ENCODE measurements at places on chromosomes 5 and 9.

DNA sequence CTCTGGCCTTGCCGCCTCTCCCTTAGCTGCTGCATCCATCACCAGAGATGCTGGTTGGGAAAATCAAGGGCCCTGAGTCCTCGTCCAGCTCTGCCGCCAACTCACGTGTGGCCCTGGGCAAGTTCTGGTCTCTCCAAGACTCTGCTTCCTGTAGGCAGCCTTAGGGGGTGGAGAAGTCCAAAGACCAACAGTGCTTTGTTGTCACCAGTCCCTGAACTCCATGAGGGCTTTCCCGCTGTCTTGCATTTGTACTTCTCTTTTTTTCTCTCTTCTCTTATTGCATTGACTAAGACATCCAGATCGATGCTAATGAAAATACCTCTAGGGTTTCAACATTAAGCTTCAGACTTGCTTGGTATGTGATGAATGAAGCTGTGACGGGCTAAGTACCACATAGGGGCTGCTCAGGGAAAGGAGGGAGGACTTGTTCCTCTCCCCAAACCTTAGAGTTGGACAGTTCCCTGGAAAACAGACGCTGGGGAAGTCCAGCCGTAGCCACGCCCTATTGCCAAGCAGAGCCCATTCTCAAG, 63.7 kb upstream of the STXBP1 start:
- DNase-seq: no peak

- DNase-seq: no peak
Observed at GRCh38 chr9:126607731-126608130, 6.0 kb upstream of the LMX1B start.

- DNase-seq: no peak
Observed at GRCh38 chr9:16884373-16884772, 13.9 kb upstream of the BNC2 start.

DNA sequence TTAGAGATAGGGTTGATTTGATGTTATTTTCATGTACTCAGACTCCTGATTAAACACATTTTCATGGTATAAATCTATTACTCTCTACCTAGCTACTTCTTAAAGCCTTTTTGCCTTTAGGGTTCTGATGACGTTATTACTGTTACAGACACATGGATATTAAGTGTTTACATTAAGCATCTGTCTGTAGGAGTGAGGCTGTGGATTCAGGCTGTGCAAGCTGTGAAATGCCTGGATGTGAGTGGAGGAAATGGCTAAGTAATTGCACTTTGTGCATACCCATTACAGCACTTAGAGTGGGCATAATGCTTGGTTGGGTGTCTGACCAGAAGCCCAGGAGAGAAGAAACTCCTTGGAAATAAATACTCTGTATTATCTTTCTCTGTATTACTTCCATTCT, 186.8 kb downstream of the SNX18 start:
- no peak for DNase-seq

DNA sequence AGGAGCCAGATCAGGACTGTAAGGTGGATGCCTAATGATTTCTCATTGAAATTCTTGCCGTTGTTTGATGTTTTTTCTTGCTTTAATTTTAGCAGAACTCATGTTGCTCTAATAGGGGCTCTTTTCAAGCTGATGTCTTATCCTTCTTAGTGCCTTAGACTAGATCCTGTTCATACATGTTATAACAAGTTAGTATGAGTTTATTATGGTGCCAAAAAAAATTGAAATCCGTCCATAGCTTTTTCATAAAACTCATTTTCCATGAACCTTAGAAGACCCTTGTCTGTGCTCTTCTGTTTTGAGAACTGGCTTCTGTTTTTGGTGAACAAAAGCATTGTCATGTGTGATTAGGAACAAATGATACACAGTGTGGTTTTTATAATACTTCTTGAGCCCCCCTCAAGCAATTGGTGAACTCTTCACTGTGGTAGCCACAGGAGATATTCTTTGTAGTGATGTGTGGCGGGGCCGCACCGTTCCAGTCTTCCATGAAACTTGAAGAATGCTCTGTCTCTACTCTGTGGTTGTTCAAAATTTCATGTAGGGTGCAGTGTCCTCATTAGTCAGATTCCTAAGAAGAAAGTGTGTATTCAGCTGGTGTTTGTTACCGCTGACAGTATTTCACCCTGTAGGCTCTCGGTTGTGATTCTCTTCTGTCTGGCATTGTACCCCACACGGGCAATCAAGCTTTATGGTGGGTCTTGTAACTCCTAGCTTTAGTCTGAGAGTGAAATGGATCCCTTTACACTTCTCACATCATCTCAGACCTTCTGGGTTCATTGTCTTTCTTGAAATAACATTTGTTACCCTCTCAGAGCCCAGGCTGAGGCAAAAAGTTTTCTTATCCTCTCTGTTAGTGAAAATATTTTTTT, 10.7 kb downstream of the OTULIN start:
- no peak for DNase-seq

GRCh38 chr9:132370592-132370991, 15.8 kb upstream of the SETX start:
- DNase-seq: no peak

- DNase-seq: no peak
Observed at GRCh38 chr9:110650261-110650660, 18.3 kb upstream of the MUSK start.

GRCh38 chr5:38339446-38339845, 81.1 kb downstream of the EGFLAM start:
- DNase-seq: no peak

GRCh38 chr5:129379406-129379805, 80.7 kb upstream of the ADAMTS19 start:
- no peak for DNase-seq

DNA sequence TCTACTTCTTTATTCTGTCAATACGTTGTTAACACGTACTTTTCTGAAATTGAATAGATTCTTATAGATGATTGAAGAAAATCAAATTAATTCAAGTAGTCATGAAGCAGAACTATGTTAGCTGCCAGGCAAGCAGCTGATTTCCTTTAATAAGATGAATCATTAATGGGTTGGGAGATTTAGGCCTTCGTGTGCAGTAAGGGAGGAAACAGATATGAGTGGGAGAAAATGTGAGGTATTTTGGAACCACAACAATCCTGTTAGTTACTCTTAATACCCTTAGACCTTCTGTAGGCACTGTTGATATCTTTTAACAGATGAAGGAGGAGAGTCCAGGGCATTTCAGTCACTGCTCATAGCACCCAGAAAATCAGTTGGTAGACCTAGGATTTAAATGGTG, 121.0 kb downstream of the AOPEP start:
- DNase-seq: no peak

DNA sequence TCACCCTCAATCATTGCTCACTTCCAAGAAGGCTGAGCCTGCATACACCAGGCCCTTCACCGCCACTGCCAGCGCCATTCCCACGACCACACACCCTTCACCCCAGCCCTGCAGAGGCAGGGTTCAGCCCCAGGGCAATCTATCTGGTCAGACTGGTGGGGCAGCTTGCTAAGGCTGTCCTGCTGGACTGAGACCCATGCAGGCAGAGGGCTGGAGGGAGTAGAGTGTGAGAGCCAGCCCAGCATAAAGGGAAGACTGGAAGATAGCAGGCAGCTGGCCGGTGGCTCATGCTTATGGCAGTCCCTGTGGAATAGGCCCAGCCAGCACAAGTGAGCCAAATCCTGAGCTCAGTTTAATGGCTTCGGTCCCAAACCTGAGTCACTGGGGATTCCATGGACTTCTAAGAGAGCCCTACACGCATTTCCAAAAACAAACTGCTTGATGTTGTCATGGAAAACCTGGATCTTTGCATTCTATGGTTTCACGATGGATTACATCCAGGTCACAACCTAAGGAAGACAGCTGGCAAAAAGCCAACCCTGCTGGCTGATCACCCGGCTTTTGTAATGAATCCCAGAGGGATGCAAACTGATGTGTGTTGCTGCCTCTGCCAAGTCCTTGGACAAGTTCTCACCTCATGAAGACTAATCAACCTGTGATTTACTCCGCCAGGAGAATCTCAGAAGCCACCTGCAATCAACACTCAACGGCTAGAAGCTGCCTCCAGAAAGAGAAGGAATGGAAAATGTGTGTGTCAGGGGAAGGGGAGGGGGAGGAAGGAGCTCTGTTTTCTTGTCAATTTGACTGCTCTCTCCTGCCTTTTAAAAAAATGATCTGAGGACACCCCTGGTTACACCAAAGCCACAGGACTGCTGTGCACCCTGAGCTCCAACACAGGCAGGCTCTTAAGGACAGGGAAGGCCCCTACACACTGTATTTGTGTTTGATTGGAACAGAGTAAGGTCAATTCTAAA, 143.6 kb downstream of the LHFPL2 start:
- no peak for DNase-seq

DNA sequence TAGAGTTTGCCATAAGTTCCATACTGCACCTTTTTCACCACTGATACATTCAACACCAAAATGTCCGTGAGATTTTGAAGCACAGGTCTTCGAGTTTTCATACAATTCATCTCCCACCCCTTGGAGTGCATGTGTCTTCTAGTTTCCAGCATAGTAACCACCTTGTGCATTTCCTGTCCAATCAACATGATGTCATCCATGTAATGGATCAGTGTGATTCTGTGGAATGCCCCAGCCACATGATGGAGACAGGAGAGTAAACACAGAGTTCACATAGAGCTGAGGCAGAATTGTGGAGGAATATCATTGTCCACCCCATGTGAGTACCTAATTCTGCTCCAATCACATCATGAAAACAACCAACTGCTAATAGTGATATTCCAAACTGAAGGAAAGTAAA, 441.5 kb upstream of the CDH6 start:
- DNase-seq: no peak

DNA sequence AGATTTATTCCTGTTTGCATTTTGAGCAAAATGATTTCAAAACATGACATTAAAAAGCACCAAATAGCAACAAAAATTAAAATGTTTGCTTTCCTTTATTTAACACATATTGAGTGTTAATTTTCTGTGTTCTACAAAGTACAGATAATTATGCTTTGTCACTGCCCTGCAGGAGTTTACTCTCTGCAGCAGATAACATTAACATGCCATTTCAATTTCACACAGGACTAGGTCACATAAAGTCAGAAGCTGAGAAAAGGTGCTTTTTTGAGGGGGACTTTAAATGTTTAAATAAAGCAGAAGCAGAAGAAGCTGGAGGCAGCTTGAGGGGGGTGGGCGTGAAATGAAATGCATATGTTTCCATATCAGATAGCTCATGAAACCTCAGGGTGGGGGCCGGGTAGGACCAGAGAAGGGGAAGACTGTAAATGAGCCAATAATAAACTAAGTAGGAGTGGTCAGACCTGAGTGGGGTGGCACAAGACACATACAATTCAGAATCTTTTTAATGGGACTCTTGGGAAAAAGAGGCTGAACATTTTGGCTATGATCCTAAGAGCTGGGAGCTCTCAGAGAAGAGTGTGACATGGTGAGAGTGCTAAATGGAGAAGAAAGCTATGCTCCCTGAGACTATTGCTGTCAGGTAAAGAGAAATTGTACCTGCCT, 387.5 kb downstream of the FAM170A start:
- DNase-seq: no peak

DNA sequence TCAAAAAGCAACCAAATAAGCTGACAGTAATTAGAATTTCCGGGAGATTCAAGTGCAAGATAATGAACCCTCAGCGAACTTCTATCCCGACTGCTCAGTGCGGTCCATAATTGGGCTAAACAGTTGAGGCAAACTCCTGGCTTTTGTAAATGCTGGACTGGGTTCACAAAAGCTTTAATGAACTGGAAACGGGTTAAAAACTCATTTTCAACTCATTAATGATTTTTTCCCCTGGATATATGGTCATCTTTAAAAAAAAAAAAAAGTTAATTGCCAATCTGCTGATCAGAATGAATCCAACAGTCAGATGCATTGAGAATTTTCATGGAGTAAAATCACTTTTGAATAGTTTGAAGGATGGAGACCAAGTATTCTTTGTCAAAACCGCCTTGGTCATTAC, 79.5 kb upstream of the WWC1 start:
- no peak for DNase-seq

- no peak for DNase-seq
Observed at GRCh38 chr5:27472000-27472763, 433.8 kb upstream of the CDH9 start.

DNA sequence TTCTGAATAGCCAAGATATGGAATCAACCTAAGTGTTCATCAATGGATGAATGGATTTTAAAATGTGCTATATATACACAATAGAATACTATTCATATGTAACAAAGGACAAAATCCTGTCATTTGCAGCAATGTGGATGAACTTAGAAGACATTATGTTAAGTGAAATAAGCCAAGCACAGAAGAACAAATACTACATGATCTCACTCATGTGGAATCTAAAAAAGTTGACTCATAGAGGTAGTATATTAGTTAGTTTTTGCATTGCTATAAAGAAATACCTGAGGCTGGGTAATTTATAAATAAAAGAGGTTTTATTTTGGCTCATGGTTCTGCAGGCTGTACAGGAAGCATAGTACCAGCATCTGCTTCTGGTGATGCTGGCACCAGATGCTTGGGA, 8.1 kb downstream of the CATSPER3 start:
- DNase-seq: no peak

DNA sequence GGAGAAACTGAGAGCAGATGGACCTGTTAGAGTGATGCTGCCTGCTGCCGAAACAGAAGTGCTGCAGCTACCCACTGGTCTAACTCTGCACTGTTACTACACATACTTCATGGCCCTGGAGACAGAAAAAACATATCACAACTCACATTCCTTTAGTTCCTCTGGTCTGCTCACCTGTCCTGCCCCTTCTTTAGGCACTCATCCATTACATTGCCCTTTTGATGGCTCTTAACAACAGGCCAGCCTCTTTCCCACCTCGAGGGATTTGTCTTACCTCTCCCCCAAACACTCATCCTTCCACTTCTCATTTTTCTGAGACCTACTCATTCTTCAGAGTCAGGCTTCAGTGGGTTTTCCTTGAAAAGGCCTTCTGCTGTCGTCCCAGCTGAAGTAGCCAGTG, 49.2 kb downstream of the KCTD16 start:
- DNase-seq: no peak

DNA sequence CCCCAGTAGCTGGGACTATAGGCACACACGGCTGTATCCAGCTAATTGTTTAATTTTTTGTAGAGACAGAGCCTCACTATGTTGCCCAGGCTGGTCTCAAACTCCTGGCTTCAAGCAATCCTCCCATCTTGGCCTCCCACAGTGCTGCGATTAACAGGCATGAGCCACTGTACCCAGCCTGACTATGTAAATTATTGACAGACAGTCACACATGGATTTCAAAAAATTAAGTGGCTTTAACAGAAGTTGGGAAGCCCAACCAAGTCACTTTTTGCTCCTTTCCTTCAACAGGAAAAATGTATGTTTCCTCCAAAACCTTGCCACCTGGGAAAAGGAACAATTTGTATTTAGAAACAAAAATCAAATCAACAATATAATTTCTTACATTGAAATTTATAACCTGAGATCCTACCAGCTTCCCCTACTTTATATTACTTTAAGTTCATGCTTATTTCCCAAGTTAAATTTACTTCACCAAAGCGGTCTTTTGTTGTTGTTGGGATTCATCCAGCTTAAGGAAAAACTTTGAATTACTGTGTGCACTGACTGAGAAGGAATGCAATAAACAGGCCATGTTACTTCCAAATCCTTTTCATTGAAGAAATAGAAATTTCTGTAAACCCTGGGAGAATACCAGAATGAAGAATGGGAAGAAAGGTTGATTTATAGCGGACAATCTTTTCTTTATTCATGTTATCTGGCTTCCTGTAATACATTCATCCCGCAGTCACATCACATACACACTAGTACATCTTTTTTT, 8.6 kb downstream of the PCA3 start:
- DNase-seq: no peak
